Spleen (tissue), 13 donors: ENCODE measurements at places on chromosomes 4 and X. TPM values are rescaled to one million over a fixed set of nuclear protein-coding genes. Genes with fewer than 3 reads are reported as not detected.

DNA sequence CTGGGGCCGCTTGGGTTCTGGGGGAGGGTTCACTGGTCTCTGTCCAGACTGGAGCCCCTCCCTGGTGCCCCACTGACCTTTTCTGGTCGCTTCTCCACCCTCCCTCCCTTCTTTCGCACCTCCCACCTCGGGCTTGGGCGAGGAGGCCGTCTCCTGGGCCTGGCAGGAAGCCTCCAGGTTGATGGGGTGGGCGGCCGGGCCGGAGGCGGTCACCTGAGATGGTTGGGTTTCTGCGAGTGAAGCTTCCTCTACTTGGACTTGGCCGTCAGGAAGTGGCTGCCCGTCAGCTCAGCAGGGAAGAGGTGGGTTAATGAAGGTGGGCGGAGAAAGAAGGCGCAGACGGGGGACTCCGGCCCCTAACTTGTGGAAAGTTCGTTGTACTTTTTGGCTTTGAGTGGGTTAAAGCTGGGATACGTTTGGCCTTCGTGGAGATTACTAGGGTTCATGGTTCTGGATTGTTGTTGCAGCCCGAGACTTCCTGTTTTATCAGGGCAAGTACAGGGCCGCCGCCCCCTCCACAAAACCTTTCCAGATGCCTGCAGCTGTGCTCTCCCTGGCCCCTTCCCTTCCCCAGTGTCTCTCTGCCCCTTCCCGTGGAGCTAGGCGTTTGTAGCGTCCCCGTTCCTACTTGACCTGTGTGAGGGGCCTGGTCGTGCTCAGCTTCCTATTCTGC lies 1.2 kb downstream of the AKAP17A start:
- H3K36me3 ChIP-seq: peaks cover 42% of the 10 kb centered on the region
- peak overlapping the region; percentile 95 for H3K27ac ChIP-seq
- no peaks in the 10 kb centered on the region for H3K27me3 ChIP-seq
- peak overlapping the region; percentile 89 for H3K4me3 ChIP-seq
- peak; percentile 88 for DNase-seq

DNA sequence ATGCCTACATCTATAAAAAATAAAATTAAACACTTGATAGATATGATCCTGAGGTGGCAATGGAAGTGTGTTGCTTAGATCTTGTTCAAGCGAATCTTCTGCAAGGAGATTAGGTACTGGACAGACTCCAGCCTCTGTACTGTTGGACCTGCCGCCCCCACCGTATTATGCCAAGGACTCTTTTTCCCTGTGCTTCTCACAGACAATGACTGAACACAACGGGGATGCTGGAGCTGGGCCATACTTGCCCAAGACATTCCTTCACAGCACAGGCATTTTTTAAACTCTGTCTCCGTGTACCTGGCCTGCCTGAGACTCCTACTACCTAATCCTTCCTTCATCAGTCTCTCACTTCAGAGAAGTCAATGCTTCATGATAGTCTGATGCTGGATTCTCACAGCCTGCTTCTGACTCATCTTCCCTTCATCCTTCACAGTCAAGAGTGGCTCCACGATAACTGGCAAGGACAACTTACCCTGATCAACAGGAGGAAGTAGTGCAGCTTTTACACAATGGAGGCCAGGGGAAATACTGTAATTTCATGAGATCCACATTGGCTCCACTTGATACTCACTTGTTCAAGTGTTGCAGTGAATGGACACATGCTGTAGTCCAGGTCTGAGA lies 754.6 kb upstream of the AGA start:
- no peak overlapping the region for H3K27ac ChIP-seq
- H3K4me1 ChIP-seq: no peaks in the 10 kb centered on the region
- H3K27me3 ChIP-seq: no peaks in the 10 kb centered on the region
- no peak overlapping the region for H3K4me3 ChIP-seq
- DNase-seq: no peak

DNA sequence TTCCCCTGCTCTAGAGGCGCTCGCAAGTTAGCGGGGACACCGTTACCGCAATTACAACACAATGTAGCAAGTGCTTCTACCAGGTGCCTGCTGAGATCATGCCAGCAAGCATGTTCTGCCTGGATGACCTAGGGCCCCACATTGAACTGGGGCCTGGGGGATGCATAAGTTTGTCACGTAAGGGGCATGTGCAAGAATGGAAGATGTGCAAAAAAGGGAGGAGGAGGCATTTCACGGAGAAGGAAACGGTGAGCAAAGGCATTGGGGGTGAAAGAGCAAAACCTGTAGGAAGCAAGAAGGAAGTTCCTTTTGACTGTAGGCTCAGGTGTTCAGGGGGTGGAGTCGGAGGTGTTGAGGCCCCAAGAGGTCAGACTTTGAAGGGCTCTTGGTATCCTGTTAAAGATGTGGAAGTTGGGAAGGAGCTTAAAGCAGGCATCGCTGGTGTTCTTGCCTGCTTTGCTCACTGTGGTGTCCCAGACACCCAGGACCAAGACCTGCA lies 602 bp upstream of the SCARB2 start:
- no peak for DNase-seq
- H3K4me1 ChIP-seq: peaks cover 69% of the 10 kb centered on the region
- no peaks in the 10 kb centered on the region for H3K27me3 ChIP-seq
- no peaks in the 10 kb centered on the region for H3K36me3 ChIP-seq

DNA sequence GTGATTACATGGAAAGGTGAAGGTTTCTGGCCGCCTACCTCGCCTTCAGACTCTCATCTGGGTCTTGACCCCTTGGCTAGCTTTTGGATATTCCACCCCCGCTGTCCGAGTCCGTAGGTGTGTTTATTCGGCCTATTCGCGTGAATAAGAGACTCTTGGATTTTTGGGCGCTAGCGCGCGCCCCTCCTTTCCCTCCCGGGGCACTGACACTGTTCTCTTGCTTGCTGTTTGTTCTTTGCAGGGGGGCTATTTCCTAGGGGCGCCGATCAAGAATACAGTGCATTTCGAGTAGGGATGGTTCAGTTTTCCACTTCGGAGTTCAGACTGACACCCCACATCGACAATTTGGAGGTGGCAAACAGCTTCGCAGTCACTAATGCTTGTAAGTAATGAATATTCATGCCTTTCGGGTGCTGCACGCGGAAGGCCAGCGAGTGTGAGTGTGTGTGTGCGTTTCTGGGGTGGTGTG lies 932 bp downstream of the GRIA2 start:
- peak; percentile 38 for DNase-seq
- no peak overlapping the region for H3K27ac ChIP-seq

TNIP3 gene
- total RNA-seq: 3.8 TPM

DNA sequence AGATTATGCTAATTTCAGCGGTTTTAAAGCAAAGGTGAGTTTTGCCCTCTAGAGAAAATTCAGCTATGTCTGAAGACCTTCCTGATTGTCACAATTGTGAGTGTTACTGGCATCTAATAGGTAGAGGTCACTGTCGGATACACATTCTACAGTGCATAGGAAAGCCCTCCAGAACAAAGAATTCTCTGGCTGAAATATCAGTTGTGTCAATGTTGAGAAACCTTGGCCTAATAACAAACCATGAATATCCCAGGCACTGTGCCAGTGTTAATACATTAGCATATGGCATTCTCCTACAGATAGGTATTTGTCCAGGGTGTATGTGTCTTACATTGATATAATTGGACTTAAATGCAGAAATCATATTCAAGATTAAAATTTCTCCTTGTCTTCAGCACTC lies 294.3 kb downstream of the FSTL5 start:
- H3K27ac ChIP-seq: no peak overlapping the region
- no peak overlapping the region for H3K4me3 ChIP-seq
- no peak for DNase-seq
- H3K36me3 ChIP-seq: no peaks in the 10 kb centered on the region

- DNase-seq: no peak
- H3K27ac ChIP-seq: no peak overlapping the region
- no peak overlapping the region for H3K4me3 ChIP-seq
- H3K36me3 ChIP-seq: no peaks in the 10 kb centered on the region
Measured at GRCh38 chrX:77484045-77484444, 36.9 kb downstream of the FGF16 start.

MAOB gene
- total RNA-seq: 2.4 TPM

GRCh38 chr4:53235547-53235946 lies 130.3 kb downstream of the SCFD2 start:
- DNase-seq: no peak
- H3K27ac ChIP-seq: no peak overlapping the region
- no peak overlapping the region for H3K4me3 ChIP-seq

DNA sequence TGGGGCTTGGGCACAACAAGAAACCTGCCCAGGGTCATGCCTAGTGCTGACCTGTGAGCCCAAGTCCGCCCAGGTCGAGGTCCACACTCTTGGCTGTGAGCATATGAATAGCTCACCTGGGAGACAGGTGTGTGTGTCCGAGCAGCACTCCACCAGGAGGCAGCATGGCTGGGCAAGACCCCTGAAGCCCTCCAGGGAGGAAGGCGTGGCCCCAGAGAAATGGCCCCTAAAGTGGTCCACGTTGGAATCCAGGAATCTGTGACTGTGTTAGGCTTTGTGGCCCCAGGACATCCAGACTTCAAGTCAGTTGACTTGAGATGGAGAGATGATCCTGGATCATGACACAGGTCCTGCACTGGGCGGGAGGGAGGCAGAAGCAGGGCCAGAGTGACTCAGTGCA lies 138.8 kb downstream of the CPZ start:
- no peaks in the 10 kb centered on the region for H3K4me1 ChIP-seq
- H3K36me3 ChIP-seq: no peaks in the 10 kb centered on the region
- H3K4me3 ChIP-seq: no peak overlapping the region

GRCh38 chr4:110055158-110055768 lies 142.6 kb downstream of the EGF start:
- H3K27me3 ChIP-seq: no peaks in the 10 kb centered on the region
- H3K36me3 ChIP-seq: no peaks in the 10 kb centered on the region
- H3K4me3 ChIP-seq: no peak overlapping the region
- H3K4me1 ChIP-seq: peaks cover 8% of the 10 kb centered on the region

DNA sequence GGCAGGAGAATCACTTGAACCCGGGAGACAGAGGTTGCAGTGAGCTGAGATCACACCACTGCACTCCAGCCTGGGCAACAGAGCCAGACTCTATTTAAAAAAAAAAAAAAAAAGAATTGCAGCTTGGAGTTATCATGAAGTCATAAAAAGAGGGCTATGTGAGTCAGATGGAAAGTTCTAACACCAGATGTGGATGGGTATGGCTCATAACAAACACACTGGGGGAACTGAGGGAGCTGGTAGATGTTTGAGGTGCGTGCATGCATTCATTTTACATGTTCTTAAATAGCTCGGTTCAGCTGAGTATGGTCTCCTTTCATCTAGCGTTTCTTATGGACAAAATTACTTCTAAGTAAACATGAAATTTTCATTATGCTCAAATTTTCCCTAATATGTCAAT lies 11.7 kb downstream of the TRMT2B start:
- no peak overlapping the region for H3K27ac ChIP-seq
- H3K4me3 ChIP-seq: no peak overlapping the region
- no peaks in the 10 kb centered on the region for H3K4me1 ChIP-seq
- no peak for DNase-seq
- peaks cover 78% of the 10 kb centered on the region for H3K36me3 ChIP-seq
- H3K27me3 ChIP-seq: no peaks in the 10 kb centered on the region

DNA sequence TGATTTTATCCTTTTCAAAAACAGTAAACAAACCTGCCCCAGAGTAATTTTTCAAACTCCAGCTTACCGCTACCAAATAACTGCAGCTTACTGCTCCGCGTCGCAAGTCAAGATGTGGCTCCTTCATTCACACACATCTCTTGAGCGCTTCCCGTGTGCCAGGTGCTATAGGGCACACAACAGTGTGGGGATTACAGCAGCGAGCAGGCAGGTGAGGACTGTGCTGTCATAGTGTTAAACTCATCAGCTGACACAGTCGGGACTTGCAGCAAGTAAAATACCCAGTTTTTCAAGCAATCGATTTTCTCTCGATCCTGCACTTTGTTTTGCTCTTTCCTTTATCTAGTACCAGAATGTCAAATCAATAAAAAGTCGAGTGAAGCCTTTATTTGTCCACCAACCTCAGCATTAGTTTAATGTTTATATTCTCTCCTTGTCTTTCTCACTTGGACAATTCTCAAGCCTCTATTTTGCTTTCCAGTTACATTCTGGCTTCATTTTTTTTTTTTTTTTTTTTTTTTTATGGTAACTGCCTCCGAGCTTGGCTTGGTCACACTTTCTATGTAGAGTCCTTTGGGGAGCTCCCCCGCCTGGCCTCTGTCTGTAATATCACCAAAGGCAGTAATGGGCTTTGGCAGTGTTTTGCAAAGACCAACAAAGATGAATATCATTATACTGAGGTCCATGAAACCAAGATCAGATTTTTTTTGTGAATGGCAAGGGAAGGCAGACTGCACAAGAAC lies 8.3 kb upstream of the ASB5 start:
- no peaks in the 10 kb centered on the region for H3K36me3 ChIP-seq
- H3K4me1 ChIP-seq: no peaks in the 10 kb centered on the region
- no peaks in the 10 kb centered on the region for H3K27me3 ChIP-seq
- no peak overlapping the region for H3K27ac ChIP-seq
- DNase-seq: no peak

TAF7L gene
- 0.16 TPM for total RNA-seq

GRCh38 chr4:10706236-10706635 lies 21.7 kb upstream of the CLNK start:
- no peak overlapping the region for H3K27ac ChIP-seq
- H3K4me3 ChIP-seq: no peak overlapping the region
- H3K36me3 ChIP-seq: no peaks in the 10 kb centered on the region
- DNase-seq: no peak
- no peaks in the 10 kb centered on the region for H3K4me1 ChIP-seq

F8A2 gene
- not detected for total RNA-seq

GRCh38 chrX:40108162-40108958 lies 10.6 kb upstream of the BCOR start:
- peaks cover 20% of the 10 kb centered on the region for H3K27me3 ChIP-seq
- H3K36me3 ChIP-seq: no peaks in the 10 kb centered on the region
- peaks cover 30% of the 10 kb centered on the region for H3K4me1 ChIP-seq
- peak overlapping the region; percentile 78 for H3K27ac ChIP-seq
- H3K4me3 ChIP-seq: peak overlapping the region; percentile 47
- DNase-seq: peak; percentile 77

KLF3 gene
- 60.6 TPM for total RNA-seq
